ENCODE measurements at places on chromosomes 16 and 17. TPM values are rescaled to one million over a fixed set of nuclear protein-coding genes. Genes with fewer than 3 reads are reported as not detected.

Gene MAPT
- total RNA-seq = 1.3 TPM

DNA sequence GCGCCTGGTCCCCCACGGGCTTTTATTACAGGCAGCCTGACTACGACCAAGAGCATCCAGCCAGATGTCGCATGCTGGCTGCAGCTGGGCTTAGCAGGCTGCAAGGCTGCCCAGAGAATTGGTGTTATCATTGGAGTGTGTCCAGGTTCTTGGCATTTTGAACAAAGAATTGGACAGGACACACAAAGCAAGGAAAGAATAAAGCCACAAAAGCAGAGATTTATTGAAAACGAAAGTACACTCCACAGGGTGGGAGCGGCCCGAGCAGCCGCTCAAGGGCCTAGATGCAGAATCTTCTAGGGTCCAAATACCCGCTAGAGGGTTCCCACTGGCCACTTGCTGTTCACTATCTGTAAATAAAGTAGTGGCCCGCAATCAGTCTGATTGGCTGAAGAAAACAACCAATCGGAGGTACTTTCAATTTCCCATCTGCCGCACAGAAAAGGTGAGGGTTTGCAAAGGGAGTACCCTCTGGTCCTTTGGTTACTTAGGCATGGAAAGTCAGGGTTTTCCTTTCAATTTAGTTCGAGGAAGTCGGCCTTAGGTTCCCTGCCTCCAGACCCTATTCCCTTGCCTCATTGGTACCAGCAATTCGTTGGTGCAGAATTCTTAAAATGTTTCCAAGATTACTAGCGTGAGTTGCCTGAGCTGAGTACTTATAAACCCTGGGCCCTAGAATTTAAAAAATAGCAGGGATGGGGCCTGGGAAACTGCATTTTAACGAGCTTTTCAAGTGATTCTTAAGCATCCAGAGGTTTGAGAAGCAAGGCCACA is 38.5 kb upstream of the CNEP1R1 start:
- no peaks in the 10 kb centered on the region for H3K27me3 ChIP-seq
- H3K4me3 ChIP-seq = no peak overlapping the region
- H3K27ac ChIP-seq = no peak overlapping the region

Gene PTGES3L
- total RNA-seq = 42.8 TPM

DNA sequence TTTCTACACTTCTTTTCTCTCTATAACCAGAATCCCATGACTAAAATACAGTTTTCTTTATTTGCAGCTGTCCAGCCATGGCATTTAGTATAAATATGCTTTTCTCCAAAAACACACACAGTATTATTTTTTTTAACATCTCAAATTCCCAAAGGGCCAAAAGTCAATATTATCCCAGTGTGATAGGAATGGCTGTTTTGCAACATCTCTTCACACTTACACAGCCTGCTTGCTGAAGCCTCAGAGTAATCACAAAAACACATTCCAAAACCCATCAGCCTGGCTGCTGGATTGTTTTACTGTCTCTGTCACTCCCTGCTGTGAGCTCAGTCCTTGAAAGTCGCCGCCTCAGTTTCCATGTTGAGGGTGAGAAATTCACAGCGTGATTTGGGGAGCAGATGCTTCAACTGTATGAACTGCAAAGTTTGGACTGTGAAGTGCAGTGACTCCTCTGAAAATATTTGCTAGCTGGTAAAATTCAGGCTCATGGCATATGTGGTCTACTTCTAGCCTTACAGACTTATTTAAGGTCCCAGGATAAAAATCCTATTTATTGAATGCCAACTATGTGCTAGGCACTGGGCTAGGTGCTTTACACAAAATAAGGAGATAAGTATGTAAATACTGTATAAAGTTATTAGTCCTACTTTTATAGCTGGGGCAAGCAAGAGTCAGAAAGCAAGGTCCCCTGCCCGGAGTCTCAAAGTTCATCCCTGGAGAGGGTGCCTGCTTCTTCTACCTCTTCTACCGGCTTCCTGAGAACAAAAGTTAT is 116.5 kb downstream of the SOCS1 start:
- H3K4me3 ChIP-seq = no peak overlapping the region
- DNase-seq = no peak
- H3K36me3 ChIP-seq = no peaks in the 10 kb centered on the region
- H3K27ac ChIP-seq = no peak overlapping the region

DNA sequence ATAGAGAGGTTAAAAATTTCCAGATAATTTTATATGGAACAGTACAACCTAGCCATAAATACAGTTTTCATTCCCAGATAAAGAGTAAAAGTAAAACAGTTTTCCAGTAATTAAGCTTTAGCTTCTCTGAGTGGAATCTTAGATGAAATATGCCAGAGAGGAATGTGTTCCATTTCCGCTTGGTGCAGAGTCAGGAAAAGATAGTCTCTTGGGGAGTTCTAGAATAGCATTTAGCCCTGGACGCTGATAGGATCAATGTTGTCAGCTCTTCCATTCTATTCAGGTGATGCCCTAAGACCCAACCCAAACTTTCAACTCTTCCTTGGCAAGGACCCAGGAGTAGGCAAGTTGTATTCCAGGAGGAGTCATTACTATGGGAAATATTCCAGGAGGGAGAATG is 30.9 kb upstream of the ABCA3 start:
- no peaks in the 10 kb centered on the region for H3K4me1 ChIP-seq
- H3K27me3 ChIP-seq = peaks cover 25% of the 10 kb centered on the region
- no peak overlapping the region for H3K27ac ChIP-seq
- no peak for DNase-seq
- no peak overlapping the region for H3K4me3 ChIP-seq

Gene HSD11B2
- total RNA-seq = 0.36 TPM

DNA sequence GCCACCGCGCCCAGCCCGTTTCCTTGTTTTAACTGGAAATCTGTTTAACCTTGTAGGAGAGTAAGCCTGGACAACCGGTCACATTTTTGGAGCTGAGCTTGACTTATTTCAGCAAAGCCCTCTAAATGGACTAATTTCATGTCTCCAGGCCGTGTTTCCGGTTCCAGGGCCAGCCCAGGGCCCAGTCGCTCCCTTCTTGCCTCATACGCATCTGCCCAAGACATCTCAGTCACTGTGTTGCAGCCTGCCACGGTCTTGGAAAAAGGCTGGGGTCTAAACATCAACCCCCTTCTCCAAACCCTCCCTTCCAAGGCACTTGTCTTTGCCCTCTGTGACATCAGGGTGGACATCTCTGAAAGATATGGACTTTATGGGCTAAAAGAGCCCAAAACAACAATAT is 18.9 kb downstream of the PLEKHG4 start:
- no peaks in the 10 kb centered on the region for H3K4me1 ChIP-seq
- no peaks in the 10 kb centered on the region for H3K36me3 ChIP-seq
- no peak for DNase-seq
- H3K27me3 ChIP-seq = peaks cover 10% of the 10 kb centered on the region
- no peak overlapping the region for H3K27ac ChIP-seq
- H3K4me3 ChIP-seq = no peak overlapping the region

Gene CCL8
- total RNA-seq = not detected

DNA sequence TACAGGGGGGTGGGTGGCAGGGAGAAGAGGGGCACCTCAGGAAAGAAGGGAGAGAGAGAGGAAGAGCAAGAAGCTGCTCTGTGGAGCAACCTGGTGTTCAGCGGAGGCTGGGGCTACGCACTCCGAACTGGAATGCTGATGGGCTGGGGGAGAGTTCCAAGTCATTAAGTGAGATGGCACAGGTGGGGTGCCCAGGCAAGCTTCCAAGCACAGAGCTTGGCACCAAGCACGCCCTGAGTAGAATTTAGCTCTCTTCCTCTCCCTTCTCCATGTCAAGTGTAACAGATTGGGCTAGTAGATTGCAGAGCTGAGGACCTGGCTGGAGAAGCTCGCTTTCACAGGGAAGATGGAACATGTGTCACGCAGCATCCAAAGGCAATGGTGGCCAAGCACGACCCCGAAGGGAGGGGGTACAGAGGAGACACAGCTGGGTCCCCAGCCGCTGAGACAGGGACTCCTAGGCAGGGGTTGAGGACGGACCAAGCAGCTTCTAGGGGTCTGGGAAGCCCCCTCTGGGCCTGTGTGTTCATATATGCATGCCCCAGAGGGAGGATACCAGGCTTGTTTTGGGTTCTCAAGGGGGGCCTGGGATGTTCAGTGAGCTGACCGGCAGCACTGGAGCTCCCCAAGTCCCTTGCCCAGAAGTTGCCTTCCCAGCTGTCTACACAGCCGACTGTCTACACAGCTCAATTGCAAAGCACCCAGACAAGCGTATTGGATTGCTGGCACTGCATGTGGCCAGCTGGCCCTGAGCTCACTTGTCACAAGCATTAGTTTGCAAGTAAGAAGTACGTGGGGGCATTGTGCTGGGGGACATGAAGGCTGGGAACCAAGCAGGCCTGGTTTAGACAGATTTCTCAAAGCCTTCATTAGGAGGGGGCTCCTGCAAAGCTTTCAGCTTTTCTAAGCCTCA is 247.8 kb downstream of the ENGASE start:
- H3K27ac ChIP-seq = no peak overlapping the region
- DNase-seq = no peak
- H3K36me3 ChIP-seq = no peaks in the 10 kb centered on the region
- no peaks in the 10 kb centered on the region for H3K4me1 ChIP-seq
- H3K4me3 ChIP-seq = no peak overlapping the region

Gene ZG16
- total RNA-seq = not detected

Gene GINS2
- 8.9 TPM for total RNA-seq

- peak; percentile 71 for DNase-seq
- peaks cover 9% of the 10 kb centered on the region for H3K4me1 ChIP-seq
- H3K27ac ChIP-seq = peak overlapping the region; percentile 73
- H3K27me3 ChIP-seq = no peaks in the 10 kb centered on the region
These were observed 160.1 kb downstream of the MAP2K4 start for GRCh38 chr17:12180644-12181261.

Gene LRRC36
- total RNA-seq = 0.11 TPM

Gene KRTAP2-1
- total RNA-seq = not detected

GRCh38 chr16:47884116-47884725 is 271.6 kb downstream of the ABCC12 start:
- H3K27ac ChIP-seq = no peak overlapping the region
- no peaks in the 10 kb centered on the region for H3K27me3 ChIP-seq
- DNase-seq = no peak
- no peak overlapping the region for H3K4me3 ChIP-seq
- H3K36me3 ChIP-seq = no peaks in the 10 kb centered on the region

Gene GLG1
- 136 TPM for total RNA-seq

GRCh38 chr16:88991813-88992350 is 14.9 kb upstream of the CBFA2T3 start:
- no peak overlapping the region for H3K4me3 ChIP-seq
- no peaks in the 10 kb centered on the region for H3K27me3 ChIP-seq
- H3K27ac ChIP-seq = no peak overlapping the region
- H3K4me1 ChIP-seq = peaks cover 12% of the 10 kb centered on the region
- DNase-seq = no peak

- peaks cover 14% of the 10 kb centered on the region for H3K4me1 ChIP-seq
- DNase-seq = no peak
- H3K27ac ChIP-seq = peak overlapping the region; percentile 37
These were observed 26.1 kb upstream of the CBFA2T3 start for GRCh38 chr16:89002851-89003830.

Gene SDK2
- total RNA-seq = 36.8 TPM

Gene ODAD4
- 2.6 TPM for total RNA-seq

GRCh38 chr17:55144518-55144917 is 120.2 kb upstream of the HLF start:
- no peaks in the 10 kb centered on the region for H3K4me1 ChIP-seq
- H3K4me3 ChIP-seq = no peak overlapping the region

Gene ZNF597
- 2.1 TPM for total RNA-seq

GRCh38 chr17:17560975-17561374 is 30.5 kb downstream of the PEMT start:
- no peaks in the 10 kb centered on the region for H3K4me1 ChIP-seq
- DNase-seq = no peak
- no peaks in the 10 kb centered on the region for H3K36me3 ChIP-seq
- no peak overlapping the region for H3K27ac ChIP-seq
- no peaks in the 10 kb centered on the region for H3K27me3 ChIP-seq

- H3K27ac ChIP-seq = no peak overlapping the region
- no peaks in the 10 kb centered on the region for H3K36me3 ChIP-seq
- H3K4me3 ChIP-seq = no peak overlapping the region
- no peak for DNase-seq
- no peaks in the 10 kb centered on the region for H3K27me3 ChIP-seq
These were observed 82.9 kb downstream of the LMF1 start for GRCh38 chr16:887846-888245.

GRCh38 chr17:47205419-47205963 is 3.7 kb upstream of the MYL4 start:
- peaks cover 47% of the 10 kb centered on the region for H3K4me1 ChIP-seq
- H3K27ac ChIP-seq = peak overlapping the region; percentile 100
- peak; percentile 85 for DNase-seq
- peaks cover 5% of the 10 kb centered on the region for H3K36me3 ChIP-seq

- DNase-seq = peak; percentile 34
- H3K4me3 ChIP-seq = no peak overlapping the region
- H3K27ac ChIP-seq = no peak overlapping the region
- H3K27me3 ChIP-seq = peaks cover 92% of the 10 kb centered on the region
- no peaks in the 10 kb centered on the region for H3K36me3 ChIP-seq
- peaks cover 12% of the 10 kb centered on the region for H3K4me1 ChIP-seq
These were observed 4.3 kb upstream of the NTN1 start for GRCh38 chr17:9016941-9017552.
